ENCODE measurements at places on chromosomes 6 and 20. TPM values are rescaled to one million over a fixed set of nuclear protein-coding genes. Genes with fewer than 3 reads are reported as not detected.

BEND6 gene
- total RNA-seq: 2.1 TPM

ADGRF1 gene
- total RNA-seq: 18.3 TPM

GGTLC1 gene
- total RNA-seq: not detected

TXLNB gene
- total RNA-seq: not detected

TFAP2B gene
- total RNA-seq: 0.35 TPM

ZSWIM1 gene
- total RNA-seq: 6.9 TPM

DPM1 gene
- 79.2 TPM for total RNA-seq

NKAPL gene
- 0.15 TPM for total RNA-seq

BPIFB2 gene
- total RNA-seq: not detected

THBD gene
- 0.99 TPM for total RNA-seq

OOEP gene
- not detected for total RNA-seq

HSD17B8 gene
- total RNA-seq: 26.0 TPM

GINS1 gene
- total RNA-seq: 25.4 TPM

IMPG1 gene
- 0.30 TPM for total RNA-seq

HLA-DMB gene
- 2.1 TPM for total RNA-seq

PERP gene
- 49.8 TPM for total RNA-seq

TCEA2 gene
- total RNA-seq: 15.3 TPM

RWDD2A gene
- total RNA-seq: 9.0 TPM

UBE2C gene
- total RNA-seq: 0.75 TPM

C20orf144 gene
- not detected for total RNA-seq

LAMA5 gene
- 299 TPM for total RNA-seq

DST gene
- 419 TPM for total RNA-seq

ADGRB3 gene
- under 0.01 TPM for total RNA-seq

PI16 gene
- not detected for total RNA-seq

RBPJL gene
- total RNA-seq: not detected

ENPP4 gene
- 9.1 TPM for total RNA-seq

ESR1 gene
- total RNA-seq: under 0.01 TPM

MYCT1 gene
- total RNA-seq: 0.15 TPM

UBD gene
- 39.4 TPM for total RNA-seq

EDN3 gene
- total RNA-seq: not detected

C6orf163 gene
- total RNA-seq: not detected

C4B gene
- 0.35 TPM for total RNA-seq

MAPK13 gene
- 29.5 TPM for total RNA-seq

PAK5 gene
- not detected for total RNA-seq

BCAS1 gene
- 0.17 TPM for total RNA-seq

SLC9A8 gene
- total RNA-seq: 5.7 TPM

BTBD3 gene
- 50.5 TPM for total RNA-seq

ULBP3 gene
- 10.9 TPM for total RNA-seq

TRAPPC3L gene
- total RNA-seq: not detected

VGLL2 gene
- total RNA-seq: 0.17 TPM

ALDH8A1 gene
- 3.6 TPM for total RNA-seq

WFDC10A gene
- total RNA-seq: not detected

MEI4 gene
- total RNA-seq: 1.2 TPM

DPPA5 gene
- total RNA-seq: not detected

DEFB118 gene
- not detected for total RNA-seq

NINL gene
- 11.8 TPM for total RNA-seq

TRIM31 gene
- total RNA-seq: not detected

FAM217A gene
- not detected for total RNA-seq

SPTLC3 gene
- 4.2 TPM for total RNA-seq

SRXN1 gene
- 58.9 TPM for total RNA-seq

TBXT gene
- not detected for total RNA-seq

DLK2 gene
- 1.3 TPM for total RNA-seq

CST7 gene
- total RNA-seq: not detected

VWA7 gene
- 8.5 TPM for total RNA-seq

BTN1A1 gene
- not detected for total RNA-seq

PPP1R3G gene
- total RNA-seq: 6.3 TPM

EXOC2 gene
- 41.3 TPM for total RNA-seq

ZCCHC3 gene
- total RNA-seq: 6.6 TPM

All from renal cortical epithelial cell (primary cell).